Right cardiac atrium (tissue), 5 donors: ENCODE measurements at places on chromosomes 6 and 20. TPM values are rescaled to one million over a fixed set of nuclear protein-coding genes. Genes with fewer than 3 reads are reported as not detected.
A peak's percentile ranks its signal among the peaks of the same experiment; 100 is the strongest.

DNA sequence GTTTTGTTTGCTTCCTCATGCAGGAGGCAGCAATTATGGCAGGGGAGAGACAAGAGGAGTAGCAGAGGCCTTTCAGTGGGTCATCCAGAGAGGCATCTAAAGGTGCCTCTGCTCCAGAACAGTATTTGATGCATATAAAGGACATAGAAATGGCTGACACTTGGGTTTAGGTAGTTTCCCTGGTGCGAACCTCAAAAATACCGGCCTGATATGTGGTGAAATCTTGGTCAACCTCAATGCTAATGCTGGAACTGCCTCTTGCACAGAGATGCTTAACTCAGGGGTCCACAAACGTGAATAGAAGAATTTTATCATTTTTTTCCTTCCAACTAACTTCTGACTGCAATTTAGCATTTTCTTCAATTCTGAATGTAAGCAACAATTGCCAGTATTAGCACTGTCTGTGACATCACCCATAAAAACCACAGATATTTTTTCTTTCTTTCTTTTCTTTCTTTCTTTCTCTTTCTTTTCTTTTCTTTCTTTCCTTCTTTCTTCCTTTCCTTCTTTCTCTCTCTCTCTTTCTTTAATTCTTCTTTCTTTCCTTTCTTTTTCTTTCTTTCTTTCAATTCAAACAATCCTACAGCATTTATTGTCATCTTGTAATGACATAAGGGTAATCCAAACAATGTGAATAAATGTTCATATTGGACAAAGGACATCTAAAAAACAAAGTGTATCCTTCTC is 180.0 kb upstream of the UST start:
- DNase-seq = no peak

DNA sequence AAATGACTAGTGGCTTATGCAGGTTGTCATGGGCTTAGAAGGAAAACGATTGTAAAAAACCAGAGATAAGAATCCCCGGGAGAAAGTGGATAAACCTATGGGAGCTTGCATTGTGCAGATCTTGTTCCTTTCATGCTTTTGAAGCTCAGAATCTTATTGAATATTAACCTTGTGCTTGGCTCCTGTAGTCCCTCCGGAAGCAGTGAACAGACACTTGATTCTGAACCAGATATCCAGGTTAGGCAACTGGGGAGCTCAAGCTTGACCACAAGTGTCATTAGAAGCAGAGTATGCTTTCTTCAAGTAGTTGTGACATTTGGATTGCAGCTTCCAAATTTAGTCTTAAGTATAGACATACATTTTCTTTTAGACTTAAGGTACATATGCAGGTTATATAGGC is 212.6 kb upstream of the MOCS1 start:
- DNase-seq = no peak

- no peak for DNase-seq
These were observed 363.0 kb downstream of the UTRN start for GRCh38 chr6:144647971-144648651.

DNA sequence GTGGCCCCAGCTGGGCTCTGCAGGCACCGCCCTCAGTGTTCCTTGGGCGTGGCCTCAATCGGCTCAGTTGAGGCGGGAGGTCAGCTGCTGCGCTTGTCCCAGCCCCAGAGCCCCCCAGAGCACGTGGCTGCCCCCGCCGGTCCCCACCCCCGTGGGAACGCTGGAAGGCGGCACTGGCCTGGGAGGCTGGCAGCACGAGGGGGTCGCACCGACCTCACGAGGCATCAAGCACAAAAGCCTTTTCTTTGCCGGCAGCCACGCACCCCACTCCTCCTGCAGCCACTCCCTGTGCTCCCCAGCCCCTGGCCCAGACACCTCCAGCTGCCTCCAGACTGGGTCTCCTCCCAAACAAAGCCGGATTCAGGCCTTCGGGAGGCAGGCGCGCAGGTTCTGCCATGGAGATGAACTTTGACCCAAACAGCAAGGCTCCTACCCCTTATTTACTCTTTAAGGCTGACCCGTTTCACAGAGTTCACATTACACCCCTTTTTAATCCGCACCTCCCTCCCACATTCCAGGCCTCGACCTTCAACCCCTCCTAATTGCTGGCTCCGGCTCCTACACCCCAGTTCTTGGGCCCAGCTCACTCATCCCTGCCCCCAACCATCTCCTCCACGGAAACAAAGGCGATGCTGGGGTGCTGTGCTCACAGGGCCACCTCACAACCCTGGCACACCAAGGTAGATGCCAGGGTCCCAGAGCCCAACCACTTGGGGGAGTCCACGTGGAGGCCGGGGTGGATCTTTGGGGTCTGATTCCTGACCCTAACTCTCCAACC is 111.7 kb downstream of the NOL4L start:
- DNase-seq = peak; percentile 55

GRCh38 chr6:108764580-108764950 is 83.7 kb upstream of the ARMC2 start:
- no peak for DNase-seq

- no peak for DNase-seq
These were observed 191.9 kb downstream of the ISM1 start for GRCh38 chr20:13412806-13413445.

- DNase-seq = no peak
These were observed 98.3 kb downstream of the CDH26 start for GRCh38 chr20:60056407-60057122.

DNA sequence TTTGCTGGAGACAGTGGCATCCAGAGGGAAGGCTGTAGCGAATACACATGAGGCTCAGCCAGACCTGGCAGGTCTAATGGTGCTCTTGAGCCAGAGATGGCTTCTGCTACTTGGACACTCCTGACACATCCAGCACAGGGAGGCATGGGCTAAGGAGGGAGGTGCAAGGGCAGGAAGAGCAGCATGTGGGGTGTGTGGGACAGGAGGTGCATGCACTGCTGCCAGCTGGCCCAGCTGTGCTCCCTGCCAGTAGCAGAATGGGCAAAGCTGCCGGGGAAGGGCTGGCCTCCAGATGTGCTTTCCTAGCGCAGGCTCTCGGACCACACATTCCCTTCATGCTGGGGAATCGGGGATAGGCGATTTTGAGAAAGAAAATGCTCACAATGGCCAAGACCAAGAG is 309.2 kb downstream of the CDC5L start:
- no peak for DNase-seq

GRCh38 chr6:2596222-2596621 is 154.5 kb downstream of the MYLK4 start:
- no peak for DNase-seq

- DNase-seq = no peak
These were observed 71.9 kb upstream of the SLC22A16 start for GRCh38 chr6:110548110-110548847.

DNA sequence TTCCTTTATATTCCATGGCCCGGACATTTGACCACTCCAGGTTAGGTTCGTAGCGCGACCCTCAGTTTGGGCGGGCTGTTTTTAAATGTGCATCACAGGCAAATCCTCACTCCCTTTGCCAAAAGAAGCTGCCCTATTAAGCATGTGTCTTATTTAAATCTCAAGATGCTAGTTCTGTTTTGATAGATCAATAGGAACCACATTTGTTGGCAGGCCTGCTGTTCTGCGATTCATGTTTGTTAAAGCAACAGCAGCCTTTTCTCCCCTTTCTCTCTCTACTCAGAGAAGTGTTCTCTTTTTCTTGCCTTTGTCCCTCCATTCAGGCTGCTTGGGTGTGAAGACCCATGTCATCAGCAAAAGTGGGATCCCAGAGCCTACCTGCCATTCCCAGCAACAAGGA is 212.0 kb upstream of the SSTR4 start:
- no peak for DNase-seq

DNA sequence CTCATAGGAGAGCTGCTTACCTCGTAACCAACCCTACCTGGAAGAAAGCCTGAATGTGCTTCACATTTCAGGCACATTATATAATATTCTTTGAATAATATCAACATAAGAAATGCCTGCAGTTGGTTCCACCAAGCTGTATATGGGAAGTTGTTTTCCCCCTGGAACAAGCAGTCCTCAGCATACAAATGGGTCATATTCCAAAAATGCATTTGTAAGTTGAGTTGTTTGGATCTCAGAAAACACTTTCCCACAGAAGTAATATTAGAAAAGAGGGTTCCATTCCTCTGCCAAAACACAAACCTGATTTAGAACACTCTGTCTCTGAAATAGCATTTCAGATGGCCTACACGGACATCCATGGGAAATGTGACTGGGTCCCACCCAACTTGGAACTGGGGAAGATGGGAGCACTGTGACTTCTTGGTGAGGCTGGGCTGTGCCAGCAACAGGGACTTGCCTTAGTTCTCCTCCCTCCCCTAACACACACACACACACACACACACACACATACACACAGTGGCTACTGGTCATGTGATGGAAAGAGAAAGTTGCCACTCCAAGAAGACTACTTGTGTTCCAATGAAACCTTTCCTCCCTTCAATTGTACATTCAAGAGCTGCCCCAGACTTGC is 11.4 kb upstream of the RCAN2 start:
- peak; percentile 68 for DNase-seq

- no peak for DNase-seq
These were observed 20.1 kb downstream of the TRIM27 start for GRCh38 chr6:28903686-28904085.

DNA sequence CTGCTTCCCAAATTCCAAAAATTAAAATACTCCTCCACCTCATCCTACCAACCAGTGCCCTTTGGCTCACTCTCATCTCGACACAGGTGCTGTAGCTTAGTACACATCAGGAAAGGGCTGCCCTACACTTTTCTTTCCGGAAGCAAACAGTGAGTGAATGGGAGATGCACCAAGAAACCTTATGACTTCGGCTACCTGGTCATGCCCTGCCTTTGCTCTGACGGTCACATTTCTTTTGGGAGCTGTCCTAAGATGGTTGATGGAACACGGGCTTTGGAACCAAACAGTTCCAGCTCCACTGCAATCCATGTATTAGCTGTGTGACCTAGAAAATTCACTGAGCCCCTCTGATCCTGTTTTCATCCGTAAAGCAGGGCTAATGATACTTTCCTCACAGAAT is 92.7 kb upstream of the ASF1A start:
- DNase-seq = no peak

GRCh38 chr20:19327401-19327800 is 115.0 kb downstream of the SLC24A3 start:
- no peak for DNase-seq

DNA sequence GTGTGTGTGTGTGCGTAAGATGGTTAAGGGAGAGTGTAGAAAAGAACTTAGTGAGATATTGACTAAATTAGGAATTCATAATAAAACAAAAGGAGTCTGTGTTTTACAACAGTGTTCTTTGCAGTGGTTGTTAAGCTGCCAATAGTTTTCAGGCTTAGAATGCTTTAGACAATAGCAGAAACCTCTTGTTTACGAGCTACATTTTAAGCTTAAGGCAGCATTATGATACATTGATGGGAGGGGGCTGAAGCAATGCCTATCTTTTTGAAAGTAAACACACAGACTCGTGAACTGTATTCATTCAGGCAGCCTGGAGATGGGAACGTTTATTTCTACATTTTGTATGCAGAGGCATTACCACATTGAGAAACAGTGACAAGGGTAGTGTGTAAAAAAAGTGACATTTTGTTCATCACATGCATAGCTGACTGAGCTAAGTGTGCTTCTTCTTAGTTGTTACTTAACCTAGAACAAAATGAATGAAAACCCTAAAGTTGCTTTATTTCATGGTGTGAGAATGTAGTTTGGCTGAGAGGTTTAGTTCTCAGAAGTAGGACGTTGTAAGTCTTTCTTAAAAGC is 21.2 kb downstream of the CLVS2 start:
- no peak for DNase-seq

GRCh38 chr6:121504227-121504626 is 68.8 kb downstream of the GJA1 start:
- DNase-seq = no peak

DNA sequence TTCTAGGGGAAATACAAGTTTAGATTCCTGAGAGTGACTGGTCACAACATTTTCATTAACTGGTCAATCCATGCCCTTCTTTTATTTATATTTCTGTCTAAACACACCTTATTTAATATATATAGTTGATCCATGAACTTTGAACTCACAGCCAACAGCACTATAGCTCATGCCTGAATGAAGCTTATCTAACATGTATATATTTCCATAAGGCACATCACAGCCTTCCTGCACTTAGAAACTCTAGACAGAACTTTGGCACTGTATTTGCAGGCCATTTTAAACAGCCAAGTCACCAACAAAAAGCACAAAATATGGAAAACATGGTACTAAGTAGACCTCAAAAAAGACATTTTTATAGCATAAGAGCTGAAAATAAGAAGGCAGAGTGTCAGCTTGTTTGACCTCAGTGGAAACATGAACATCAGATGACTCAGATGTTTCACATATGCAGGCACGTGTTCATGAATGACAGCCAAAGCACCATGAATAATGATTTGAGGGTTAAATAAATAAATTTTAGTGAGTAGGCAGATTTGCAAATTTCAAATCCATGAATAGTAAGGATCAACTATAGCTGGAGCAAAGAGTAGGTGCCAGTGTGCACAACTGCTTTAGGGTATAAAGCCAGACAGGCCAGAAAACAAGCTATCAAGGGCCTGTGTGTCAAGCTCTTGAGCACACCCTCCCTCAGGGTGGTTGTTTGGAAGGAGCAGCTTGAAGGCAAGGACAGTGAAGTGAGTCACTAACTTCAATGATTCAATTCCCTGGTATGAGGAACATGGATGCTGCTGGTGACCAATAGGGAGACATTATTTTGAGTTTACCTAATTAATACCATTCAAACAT is 88.9 kb upstream of the NT5E start:
- DNase-seq = no peak

DNA sequence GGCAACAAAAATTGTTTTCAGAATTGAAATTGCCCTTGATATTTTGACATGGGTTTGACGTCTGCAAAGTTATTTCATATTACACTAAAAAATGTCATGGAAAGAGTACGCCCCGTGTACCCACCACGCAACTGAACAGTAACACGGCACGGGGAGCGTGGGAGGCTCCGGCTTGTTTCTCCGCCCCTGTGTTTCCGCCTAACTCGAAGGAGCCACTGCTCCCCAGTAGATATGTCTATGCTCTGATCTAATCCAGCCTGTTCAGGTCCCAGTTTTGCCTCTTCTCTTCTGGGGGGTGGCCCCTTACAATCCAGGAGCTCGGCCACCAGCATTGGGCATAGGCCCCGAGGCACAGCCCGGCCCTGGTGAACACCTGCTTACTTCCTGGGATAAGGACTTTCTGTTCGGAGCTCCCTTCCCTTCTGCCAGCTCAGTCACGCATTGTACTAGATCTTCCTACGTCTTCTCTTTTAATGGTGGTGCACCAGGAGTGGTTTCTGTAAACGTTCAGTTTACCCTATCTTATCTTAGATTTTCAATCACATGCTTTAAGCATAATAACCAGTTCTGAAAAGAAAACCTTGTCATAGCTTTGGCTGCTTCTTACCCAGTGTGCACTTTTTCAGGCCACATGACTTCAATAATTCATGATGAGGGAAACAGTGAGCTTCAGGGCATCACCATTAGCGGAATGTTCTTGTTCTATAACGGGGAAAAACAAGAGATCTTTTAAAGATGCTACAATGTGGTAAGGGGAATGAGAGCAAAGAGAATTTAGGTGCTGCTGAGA is 43.9 kb upstream of the EXOC2 start:
- no peak for DNase-seq

CRNKL1 gene
- 15.6 TPM for total RNA-seq

DNMT3B gene
- 0.62 TPM for total RNA-seq

TINAG gene
- total RNA-seq = 0.50 TPM

FILIP1 gene
- total RNA-seq = 131 TPM

DEFB113 gene
- total RNA-seq = not detected

ZFP64 gene
- 10.6 TPM for total RNA-seq

SLC16A10 gene
- 11.3 TPM for total RNA-seq

HMGCLL1 gene
- total RNA-seq = 2.9 TPM

MCM3 gene
- 22.4 TPM for total RNA-seq
